Muscle of arm (tissue), 14 donors: ENCODE measurements at places on chromosomes 4 and X.
A peak's percentile ranks its signal among the peaks of the same experiment; 100 is the strongest.

DNA sequence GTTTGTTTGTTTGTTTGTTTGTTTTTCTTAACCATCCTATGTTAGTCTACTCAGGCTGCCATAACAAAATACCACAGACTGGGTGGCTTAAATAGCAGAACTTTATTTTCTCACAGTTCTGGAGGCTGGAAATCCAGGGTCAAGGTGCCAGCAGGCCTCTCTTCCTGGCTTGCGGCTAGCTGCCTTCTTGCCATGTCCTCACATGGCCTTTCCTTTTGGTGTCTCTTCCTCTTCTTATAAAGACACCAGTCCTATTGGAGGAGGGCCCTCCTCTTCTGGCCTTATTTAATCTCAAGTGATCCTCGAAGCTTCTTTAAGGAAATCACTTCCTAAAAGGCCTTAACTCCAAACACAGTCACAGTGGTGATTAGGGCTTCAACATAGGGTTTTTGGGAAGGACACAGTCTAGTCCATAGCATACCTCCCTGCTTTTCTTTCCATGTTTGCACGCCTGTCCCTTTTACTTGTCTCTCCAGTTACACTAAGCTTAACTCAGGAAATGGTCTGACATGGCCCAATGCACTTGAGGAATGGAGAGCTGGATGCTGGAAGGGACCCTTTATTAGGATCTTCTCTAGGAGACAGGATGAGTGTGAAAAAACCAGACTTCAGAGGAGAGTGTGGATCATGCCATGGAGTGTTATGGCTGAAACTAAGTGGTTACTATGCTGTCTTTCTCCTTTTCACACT lies 36.0 kb upstream of the MGST2 start:
- DNase-seq = no peak

DNA sequence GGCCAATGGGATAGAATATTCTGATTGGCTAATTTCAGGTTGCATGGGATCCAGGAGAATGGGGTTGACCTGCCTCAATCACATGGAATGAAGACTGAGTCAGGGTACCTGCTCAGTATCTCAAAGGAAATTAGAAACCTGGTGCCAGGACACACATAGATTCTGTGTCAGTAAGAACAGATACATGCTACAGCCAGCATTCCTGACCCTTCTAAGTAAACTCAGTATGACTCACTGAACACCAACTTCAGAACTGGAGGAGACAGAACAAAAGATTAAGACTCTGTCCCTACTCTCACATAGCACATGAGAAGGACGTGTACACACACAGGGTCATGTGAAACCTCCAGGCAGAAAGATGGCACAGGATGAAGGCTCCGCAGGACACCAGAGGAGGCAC lies 54.5 kb downstream of the FAM184B start:
- no peak for DNase-seq

- DNase-seq = peak; percentile 7
These were observed at the start of gene MGARP for GRCh38 chr4:139279760-139280620. Gene MGARP, minus strand, starts transcription at chr4:139280225. Its CDS starts 67 bp downstream, at chr4:139280158.

DNA sequence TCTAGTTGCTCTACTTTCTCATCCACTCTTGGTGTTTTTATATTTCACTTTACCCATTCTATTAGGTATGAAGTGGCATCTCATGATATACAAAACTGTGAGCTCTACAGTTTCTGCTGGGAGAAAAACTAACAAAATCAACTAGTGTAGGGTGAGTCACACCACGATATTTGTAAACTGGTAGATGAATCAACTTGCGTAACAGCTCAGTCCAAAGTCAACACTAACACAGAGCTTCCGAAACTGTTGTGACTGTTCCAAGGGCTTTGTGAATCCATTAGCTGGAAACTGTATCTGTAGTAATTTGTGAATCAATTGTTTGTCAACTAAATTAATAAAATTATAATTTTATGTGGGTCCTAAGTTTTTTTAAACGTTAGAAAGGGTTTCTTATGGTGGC lies 119.8 kb upstream of the TSPAN5 start:
- no peak for DNase-seq

GRCh38 chr4:183843248-183843671 lies 61.8 kb upstream of the STOX2 start:
- no peak for DNase-seq

DNA sequence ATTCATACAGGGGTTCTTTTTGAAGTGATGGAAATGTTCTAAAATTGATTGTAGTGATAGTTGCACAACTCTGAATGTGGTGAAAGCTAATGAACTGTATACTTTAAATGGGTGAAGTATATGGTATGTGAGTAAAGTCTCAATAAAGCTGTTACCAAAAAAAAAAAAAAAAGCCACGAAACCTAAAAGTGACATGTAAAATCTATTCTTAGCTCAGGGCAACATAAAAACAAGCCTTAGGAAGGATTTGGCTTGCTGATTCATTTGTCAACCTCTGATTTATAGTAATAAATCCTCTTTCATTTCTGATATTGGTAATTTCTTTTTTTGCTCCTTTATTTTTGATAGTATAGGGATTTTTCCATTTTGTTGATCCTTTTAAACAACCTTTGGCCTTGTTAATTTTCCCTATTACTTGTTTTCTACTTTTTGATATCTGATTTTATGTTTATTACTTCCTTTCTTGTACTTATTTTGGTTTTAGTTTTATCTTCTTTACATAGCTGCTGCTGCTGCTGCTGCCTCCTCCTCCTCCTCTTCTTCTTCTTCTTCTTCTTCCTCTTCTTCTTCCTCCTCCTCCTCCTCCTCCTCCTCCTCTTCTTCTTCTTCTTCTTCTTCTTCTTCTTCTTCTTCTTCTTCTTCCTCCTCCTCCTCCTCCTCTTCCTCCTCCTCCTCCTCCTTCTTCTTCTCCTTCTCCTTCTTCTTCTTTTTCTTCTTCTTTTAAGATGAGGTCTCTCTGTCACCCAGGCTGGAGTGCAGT lies 79.4 kb downstream of the ADGRG4 start:
- no peak for DNase-seq

DNA sequence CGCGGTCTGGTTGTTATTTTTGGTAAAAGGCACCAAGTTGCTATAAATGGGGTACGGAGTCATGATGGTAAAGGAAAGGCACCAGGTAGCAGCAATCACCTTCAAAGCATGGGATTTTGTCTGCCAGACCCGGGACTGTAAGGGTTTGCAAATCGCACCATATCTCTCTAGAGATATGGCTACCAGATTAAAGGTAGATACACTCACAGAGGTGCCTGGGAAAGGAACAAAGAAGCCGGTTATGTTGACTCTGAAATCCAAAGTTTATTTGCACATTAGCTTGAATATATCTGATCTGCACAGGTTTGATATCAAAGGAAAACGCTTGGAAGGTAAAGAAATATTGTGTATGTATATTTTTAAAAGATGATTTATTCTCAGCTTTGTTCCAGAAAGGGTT lies 4.6 kb downstream of the CCKAR start:
- no peak for DNase-seq

GRCh38 chr4:68077301-68077700 lies 52.4 kb downstream of the TMPRSS11F start:
- no peak for DNase-seq

DNA sequence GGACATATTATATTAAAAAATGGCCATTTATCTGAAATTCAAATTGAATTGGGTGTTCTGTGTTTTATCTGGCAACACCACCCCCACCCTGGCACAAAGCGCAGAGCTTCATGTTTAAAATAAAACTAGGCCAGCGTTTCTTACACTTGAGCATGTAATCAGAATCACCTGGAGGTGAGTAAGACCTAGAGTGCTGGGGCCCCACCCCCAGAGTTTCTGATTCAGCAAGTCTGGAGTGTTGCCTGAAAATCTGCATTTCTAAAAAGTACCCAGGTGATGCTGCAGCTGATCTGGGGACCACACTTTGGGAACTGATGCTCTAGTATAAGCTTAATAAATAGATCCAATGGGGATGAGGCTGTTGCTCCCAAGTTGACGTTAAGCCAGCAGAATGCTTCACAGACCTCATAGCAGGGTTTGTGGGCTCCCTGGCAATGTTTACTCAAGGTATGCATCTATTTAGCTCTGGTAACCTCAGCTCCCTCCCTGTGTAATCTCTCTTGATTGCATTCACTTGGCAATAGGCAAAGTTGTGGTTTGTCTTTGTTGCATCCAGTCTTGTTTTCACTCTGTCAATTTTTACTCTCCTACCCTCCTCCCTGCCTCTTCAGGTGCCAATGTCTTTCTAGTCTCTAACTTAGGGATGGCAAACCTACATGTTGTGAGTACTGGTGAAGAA lies 99.8 kb upstream of the TEX13D start:
- DNase-seq = no peak

- no peak for DNase-seq
These were observed 191.1 kb downstream of the KCTD8 start for GRCh38 chr4:44257461-44257860.

DNA sequence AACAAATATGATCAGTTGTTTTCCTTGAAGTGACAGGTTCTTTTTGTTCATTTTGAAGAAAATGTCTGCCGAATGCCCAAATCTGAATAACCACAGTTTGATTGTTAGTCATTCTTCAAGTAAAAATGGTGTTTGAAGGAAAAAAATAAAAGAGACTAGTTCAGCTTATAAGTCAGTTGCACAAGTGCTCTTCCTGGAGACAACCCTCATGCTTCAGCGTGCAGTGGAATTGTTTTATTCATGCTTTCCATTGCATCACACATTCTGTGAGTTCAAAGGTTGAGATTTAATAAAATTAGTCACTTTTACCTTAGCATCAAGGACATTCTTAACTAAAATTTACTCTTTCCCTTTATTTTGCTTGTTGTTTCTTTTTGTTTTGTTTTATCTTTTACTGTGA lies 404.9 kb downstream of the ZNF674 start:
- no peak for DNase-seq

- no peak for DNase-seq
These were observed 87.3 kb downstream of the STPG2 start for GRCh38 chr4:98055800-98056501.

DNA sequence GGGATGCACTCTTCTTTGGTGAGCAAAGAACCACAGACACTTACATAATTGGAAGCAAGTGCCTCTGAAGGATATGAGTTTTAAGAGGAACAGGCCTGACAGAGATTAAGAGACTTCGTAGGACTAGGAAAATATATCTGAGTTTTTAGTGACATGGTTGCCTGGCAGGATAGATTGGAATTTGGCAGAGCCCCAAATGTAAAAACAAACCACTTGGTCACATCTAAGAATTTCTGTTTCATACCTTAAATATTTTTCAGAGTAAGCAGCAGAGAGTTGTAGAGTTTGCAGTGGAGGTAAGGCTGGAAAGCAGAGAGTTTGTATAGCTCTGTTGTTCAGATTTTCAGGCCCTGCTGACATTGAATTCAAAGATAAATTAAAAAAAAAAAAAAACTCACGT lies 150.1 kb upstream of the MAGEB2 start:
- no peak for DNase-seq

- no peak for DNase-seq
These were observed 428.2 kb upstream of the GALNT7 start for GRCh38 chr4:172740434-172740833.

DNA sequence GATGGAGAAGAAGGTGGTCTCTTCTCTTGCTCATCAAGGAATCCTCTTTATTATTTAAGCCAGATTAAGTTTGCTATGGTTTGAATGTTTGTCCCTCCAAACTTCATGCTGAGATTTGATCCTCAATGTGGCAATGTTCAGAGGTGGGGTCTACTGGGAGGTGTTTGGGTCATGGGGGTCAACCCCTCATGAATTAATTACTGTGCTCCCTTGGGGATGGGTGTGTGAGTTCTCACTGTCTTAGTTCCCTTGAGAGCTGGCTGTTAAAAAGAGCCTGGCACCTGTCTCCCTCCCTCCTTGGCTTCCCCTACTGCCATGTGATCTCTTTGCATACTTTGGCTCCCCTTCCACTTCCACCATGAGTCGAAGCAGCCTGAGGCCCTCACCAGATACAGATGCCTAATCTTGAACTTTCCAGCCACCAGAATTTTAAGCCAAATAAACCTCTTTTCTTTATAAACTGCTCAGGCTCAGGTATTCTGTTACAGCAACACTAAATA lies 36.0 kb upstream of the CD38 start:
- DNase-seq = no peak

GRCh38 chr4:142840516-142841123 lies 5.5 kb downstream of the INPP4B start:
- peak; percentile 39 for DNase-seq

GRCh38 chr4:56512166-56512565 lies 6.6 kb downstream of the ARL9 start:
- no peak for DNase-seq

GRCh38 chrX:45435481-45435880 lies 234.8 kb upstream of the DIPK2B start:
- no peak for DNase-seq

DNA sequence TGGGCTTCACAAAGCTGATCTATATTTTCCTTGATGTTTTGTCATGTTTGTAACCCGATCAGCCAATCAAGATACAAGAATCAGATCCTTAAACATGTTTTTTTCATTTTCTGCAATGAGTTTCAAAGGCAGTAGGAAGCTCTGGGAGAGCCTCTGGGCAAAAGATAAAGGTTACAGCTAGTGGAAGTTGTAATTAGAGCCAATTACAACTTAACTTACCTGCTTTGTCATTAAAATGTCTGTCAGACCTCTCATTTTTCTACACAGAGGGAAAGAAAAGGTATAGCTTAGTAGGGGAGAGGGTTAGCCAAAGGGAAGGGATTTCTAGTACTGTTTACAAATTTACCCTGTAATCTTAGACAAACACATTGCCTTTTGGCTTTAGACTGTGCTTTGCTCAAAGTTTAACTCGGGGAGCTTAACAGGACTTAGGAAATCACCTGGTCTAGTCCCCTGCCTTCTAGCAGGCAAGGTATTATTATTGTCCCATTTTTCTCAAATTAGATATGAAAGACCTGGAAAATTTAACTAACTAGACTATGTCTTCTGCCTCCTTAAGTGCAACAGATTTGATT lies 55.8 kb downstream of the FGF16 start:
- DNase-seq = no peak

GRCh38 chr4:26787461-26788340 lies 72.9 kb upstream of the STIM2 start:
- peak; percentile 65 for DNase-seq

DNA sequence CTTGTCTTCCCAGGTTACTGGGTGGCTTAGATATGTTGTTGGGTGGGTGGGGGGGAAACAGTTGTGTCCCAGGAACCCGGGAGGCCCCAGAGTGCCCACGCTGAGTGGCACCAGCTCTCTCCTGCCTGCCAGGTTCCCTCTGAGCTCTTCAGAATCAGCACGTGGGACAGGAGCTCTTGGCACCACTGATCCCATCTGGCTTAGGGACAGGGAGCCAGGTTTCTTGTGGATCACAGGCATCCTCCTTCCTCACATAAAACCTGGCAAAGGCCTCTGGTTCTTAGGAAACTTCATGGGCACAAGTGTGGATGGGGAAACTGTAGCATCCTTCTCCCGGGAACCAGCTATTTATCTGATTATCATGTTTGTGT lies 3.4 kb downstream of the GPR78 start:
- no peak for DNase-seq

GRCh38 chr4:122170775-122171174 lies 18.6 kb downstream of the BLTP1 start:
- DNase-seq = no peak

DNA sequence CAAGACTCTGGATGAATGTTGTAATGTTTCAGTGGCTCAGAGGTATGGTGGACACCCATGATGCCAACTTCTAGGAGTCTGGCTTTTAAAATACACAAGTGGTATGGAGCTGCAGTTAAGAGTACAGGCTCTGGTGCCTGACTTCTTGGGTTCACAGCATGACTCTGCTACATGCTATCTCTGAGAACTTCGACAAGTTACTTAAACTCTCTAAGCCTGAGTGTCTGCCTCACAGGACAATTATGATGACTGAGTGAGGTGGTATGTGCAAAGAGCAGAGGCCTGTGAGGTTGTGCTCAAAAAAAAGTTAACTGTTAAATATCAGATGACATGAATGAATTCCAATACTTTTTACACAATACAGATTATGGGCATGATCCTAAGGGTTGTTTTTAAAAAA lies 90.9 kb upstream of the SRD5A3 start:
- no peak for DNase-seq

GRCh38 chr4:159483782-159484741 lies 381.2 kb downstream of the RAPGEF2 start:
- no peak for DNase-seq
